ENCODE measurements at places on chromosomes 16 and 17.

GRCh38 chr17:63595132-63595531 is 5.6 kb upstream of the TACO1 start:
- no peak for DNase-seq

GRCh38 chr17:30556374-30557332 is 79.4 kb downstream of the GOSR1 start:
- no peak for DNase-seq

GRCh38 chr17:45131616-45132319 is 547 bp downstream of the PLCD3 start:
- DNase-seq, result no peak

DNA sequence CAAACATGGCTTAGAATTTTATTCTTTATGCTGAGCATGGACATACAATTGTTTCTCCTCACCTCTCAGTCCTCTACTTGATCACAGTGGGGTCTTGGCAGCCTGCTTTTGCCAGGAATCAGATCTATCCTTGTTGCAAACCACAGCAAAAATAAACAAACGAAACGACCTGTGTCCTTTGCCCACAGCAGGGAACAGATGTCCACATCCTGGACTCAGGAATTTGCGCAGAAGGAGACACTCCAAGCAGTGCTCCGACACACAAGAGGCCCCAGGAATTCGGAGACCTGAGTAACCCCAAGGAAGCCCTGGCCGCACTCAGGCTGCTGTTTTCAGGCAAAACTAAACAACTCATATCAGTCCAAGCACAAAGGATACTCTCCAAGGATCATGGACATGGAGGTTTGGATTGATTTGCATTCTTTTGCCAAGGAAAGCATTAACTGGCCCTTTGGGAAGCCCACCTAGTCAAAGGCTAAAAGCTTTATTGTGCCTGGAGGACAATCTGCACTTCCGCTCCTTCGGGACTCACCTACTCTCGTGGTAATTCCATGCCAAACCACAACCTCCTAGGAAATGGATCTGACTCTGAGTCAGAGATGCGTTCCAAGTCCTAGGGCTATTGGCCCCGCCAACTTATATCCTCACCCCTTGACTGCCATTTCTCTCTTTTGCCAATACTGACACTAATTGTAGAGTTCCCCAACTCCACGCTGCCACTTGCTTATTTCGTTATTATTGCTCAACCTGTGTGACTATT is 271.1 kb upstream of the CDH11 start:
- DNase-seq, result no peak

DNA sequence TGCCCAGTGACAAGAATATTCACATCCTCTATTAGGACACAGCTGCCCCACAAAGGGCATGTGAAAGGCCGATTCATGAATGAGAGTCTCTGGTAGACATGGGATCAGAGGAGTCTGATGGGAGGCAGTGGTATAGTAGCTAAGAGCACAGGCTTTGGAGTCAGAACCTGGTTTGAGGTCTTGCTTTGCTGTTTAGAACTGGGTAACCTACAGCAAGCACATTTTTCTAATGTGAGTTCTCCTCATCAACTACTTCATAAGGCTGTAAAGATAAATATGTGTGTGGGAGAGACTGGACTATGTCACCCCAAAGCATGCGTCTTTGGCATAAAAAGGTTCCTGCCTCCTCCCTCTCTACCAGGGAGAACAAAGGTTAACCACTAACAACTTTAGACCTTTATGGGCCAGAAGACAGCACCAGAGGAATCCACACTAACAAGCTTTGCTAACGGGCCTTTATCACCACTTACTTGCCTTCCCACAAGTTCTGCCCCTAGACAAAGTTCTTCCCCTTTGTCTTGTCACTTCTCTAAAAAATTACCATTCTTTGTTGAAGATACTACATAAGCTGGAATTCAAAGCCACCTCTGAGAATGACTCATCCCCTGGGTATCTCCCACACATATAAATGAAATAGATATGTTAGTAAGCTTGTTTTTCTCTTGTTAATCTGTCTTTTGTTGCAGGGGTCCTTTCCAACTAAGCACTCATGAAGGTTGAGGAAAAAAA is 21.1 kb downstream of the CDR2 start:
- DNase-seq, result no peak

GRCh38 chr17:80861418-80861815 is 130.2 kb upstream of the CHMP6 start:
- DNase-seq, result no peak

DNA sequence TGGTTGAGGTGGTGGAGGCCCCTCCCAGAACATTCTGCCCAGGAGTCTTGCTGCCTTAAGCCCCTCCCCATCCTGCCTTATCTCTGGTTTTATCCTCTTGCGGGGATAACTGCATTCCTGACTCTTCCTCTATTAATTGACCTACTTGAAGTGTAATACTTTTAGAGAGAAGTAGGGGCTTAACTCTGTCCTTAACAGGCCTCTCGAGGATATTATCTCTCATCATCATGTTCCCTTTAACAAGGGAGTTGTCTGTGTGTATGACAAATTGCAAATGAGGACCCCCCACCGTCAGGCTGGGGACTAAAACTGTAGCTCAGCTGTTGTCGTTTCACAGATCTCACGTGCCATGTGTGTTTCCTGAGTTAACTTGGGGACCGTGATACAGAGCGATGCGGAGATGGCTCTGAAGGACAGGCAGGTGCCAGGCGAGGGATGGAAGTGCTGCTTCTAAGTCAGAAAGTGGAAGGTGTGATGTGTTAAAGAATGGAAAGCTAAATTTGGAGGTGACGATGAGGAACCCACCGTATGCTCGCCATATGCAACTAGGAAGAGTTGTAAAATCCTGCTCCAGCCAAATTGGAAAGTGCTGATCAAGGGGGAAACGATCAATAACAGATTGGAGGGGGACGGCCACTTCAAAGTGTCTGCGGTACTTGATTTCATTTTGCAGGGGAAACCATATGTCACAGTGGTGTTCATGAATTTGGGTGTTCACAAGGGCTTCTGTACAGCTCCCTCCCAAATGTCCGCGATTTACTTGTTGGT is 106.3 kb downstream of the RPTOR start:
- DNase-seq, result no peak

- no peak for DNase-seq
Observed at GRCh38 chr17:1578029-1578428, 15.4 kb upstream of the PITPNA start.

- no peak for DNase-seq
Observed at GRCh38 chr16:57145046-57146021, 40.5 kb downstream of the PSME3IP1 start.

Data from tibial nerve (tissue), 4 donors.